Activated T-helper 17 cell treated with anti-CD3 and anti-CD28 coated beads, Interleukin-2, amount 50 U/mL, for 72 hours (primary cell): ENCODE measurements at places on chromosomes 6 and 20.
A peak's percentile ranks its signal among the peaks of the same experiment; 100 is the strongest.

GRCh38 chr20:38999965-39000910 lies 38.1 kb downstream of the DHX35 start:
- ATAC-seq, result no peak

- ATAC-seq, result no peak
Measured at GRCh38 chr6:39256294-39256940, 27.1 kb upstream of the KCNK5 start.

DNA sequence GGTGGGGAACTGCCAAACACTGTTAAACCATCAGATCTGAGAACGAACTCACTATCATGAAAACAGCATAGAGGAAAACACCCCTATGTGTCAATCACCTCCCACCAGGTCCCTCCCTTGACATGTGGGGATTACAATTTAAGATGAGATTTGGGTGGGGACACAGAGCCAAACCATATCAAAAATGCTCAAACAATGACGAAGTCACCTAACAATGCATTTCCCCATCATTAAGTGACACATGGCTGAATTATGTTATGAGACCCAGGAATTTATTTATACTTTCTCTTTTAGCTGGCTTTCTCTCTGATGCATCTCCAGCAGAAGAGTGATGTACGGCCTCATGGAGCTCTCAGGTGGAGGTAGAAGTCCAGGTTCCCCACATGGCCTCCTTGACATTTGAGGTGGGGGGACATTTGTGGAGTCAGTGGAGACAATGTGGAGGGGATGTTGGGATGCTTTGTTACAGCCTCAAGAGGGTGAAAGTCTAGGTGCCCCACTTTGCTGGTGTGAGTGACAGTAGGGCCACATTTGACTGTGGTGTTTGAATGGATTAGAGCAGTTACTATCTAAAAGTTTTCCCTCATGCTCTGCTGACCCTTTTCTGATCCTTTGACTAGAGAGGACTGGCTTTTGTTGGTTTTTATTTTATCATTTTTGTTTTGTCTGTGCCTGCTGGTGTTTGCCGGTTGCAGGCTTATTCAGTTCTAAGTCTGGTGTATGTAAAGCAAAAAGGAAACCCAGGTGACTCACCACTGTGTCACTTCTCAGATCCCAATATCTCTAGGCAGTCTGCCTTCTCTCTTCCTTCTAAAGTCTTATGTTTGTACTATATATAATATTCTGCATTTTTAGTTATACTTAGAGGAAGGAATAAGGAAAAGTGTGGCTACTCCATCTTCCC lies 18.5 kb upstream of the DCBLD1 start:
- peak; percentile 99 for ATAC-seq

DNA sequence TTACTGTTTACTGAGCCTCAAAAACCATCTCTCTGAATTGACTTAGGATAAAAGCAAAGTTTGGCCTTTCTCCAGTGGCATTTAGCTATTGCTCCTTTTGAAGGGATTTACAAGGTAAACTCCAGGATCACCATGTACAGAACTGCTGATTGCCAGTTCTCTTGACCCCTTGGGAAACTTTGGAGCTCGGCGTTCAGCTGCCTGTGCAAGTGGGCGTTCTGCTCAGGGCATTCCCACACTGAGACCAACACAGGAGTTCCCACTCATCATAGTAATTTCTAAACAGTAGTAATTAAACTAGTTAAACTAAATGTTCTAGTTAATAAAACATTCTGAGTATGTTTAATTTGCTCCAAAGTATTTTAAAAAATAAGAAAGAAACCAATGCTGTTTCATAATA lies 14.9 kb downstream of the KCNQ5 start:
- ATAC-seq, result no peak

- no peak for ATAC-seq
Measured at GRCh38 chr6:116450185-116450710, 10.9 kb upstream of the CALHM6 start.

DNA sequence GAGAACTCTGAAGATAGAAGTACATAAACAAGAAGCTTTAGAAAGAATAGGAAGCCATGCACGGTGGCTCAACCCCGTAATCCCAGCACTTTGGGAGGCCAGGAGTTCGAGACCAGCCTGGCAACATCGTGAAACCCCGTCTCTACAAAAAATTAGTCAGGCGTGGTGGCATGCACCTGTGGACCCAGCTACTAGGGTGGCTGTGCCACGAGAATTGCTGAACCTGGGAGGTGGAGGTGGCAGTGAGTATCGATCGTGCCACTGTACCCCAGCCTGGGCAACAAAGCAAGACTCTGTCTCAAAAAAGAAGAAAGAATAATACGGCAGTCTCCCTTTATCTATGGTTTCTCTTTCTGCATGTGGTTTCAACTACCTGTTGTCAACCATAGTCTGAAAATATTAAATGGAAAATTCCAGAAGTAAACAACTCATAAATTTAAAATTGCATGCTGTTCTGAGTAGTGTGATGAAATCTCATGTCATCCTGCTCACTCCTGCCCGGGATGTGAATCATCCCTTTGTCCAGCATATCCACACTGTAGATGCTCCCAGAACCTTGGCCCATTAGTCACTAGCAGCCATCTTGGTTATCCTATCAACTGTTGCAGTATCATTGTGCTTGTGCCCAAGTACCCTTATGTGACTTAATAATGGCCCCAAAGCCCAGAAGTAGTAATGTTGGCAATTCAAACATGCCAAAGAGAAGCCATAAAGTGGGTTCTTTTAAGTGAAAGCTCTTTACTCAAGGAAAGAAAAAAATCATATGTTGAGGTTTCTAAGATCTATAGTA lies 22.1 kb downstream of the DEK start:
- peak; percentile 21 for ATAC-seq

GRCh38 chr6:164378330-164378729 lies 931.1 kb downstream of the C6orf118 start:
- no peak for ATAC-seq

GRCh38 chr6:138087593-138088325 lies 19.5 kb downstream of the PERP start:
- no peak for ATAC-seq

- ATAC-seq, result no peak
Measured at GRCh38 chr6:108497883-108498282, 62.8 kb upstream of the FOXO3 start.

GRCh38 chr6:167513778-167514177 lies 188.9 kb downstream of the TTLL2 start:
- no peak for ATAC-seq

DNA sequence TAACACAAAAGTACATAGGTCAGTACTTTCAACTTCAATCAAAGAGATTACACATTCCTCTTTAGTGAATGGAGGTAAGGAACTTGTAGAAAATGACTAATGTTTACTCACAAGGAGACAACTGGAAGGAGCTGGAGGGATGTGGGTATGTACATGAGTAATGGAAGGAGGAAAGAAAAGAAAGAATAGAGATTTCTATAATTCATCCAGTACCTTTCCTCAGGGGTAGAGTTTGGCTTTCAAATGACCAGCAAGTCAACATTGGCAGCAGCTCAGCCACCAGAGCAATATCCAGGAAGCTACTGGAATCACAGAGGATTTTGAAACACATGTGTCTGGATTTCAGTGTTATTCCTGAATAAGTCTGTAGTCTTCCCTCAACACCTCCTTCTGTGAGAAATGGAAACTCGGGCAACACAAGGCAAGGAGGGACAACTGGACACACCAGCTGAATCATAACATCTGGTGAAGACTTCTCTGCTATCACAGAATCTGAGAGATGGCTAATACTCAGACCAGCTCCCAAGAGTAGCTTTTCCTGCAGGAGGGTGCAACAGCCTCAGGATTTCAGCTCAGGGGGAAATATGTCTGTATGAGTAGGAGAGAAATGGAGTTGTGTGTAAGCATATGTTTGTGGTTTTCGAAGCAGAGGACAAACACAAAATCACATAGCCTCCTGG lies 98.8 kb downstream of the HAO1 start:
- ATAC-seq, result no peak

DNA sequence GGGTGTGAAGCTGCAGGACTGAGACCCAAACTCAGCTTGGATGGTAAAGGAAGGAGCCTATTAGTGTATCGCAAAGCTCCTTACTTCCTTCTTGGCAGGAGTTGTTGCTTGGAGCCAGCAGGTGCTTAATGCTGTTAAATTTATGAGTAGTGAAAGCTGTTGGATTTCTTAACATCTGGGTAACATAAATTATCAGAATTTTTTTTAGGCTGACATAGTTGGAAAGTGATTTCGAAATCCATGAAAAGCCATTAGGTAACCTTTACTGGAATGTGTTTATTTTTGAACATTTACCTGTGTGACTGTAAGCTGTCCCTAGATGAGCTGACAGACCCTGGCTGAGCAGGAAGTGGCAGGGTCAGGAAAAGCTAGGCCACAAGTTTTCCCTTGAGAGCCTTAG lies 470.4 kb upstream of the SLC35B3 start:
- no peak for ATAC-seq

DNA sequence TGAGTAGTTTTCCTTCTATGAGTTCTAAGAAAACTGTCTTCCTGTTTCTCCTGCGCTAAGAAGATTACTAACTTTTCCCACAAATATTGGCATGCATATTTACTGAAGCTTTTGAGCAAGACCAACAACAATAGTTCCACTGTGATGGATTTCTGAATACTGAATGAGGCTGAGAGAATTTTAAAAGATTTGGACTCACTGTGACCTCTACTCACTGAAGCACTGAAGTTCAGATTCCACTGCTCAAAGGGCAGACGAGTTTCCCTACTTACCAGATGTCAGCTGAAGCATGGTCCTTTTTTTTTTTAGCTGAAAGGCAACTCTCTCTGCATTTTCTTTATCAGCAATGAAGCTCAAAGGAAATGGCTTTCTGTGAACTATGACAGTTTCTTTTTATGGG lies 718.5 kb downstream of the RFPL4B start:
- ATAC-seq, result no peak

- ATAC-seq, result no peak
Measured at GRCh38 chr6:56244089-56244488, 3.3 kb downstream of the COL21A1 start.

GRCh38 chr6:75065523-75065922 lies 140.3 kb downstream of the COL12A1 start:
- ATAC-seq, result no peak

DNA sequence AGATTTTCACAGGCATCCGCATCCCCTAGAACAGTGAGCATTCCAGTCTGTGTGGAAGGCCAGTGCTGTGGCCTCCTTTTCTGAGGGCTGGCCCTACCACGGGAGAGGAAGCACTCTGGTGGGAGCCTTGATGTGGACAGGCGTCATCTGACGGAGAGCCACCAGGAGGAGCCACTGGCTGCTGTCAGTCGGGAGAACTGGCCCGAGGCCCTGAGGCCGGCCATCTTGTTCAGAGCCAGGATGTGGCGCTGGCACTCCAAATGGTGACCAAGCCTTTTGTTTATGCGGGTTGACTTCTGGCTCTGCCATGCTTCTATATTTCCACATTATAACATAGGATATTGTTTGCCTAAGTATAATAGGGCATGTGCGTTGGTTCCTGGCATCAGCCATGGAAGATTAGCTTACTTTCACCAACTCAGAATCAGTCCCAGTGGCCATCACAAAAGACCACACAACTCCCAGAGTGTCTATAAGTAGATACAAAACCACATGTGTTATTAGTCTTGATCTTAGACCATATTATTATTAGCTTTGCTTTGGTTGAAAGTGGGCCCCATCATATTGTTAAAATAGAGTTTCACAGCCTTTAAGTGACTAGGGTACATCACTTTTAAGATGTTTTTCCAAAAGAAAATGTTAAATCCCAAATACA lies 273.9 kb upstream of the TAB2 start:
- ATAC-seq, result no peak

- no peak for ATAC-seq
Measured at GRCh38 chr6:33740794-33741193, 5.9 kb downstream of the IP6K3 start.

DNA sequence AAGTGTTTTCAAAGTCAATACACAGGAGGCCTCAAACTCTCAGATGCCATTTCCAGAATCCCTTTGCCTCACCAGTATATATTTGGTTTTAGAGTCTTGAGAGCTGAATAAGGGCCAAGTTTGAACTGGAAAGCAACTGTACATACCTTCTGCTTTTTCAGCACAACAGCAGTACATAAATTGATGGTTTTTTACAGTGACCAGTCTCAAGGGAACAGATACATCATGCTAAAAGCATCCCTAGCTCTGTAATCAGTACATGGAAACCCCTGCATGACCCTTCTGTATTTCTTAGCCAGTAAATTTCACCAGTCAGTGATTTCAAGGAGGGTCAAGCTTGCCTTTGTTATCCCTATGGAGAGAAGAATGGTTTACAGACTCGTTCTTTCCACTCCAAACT lies 40.6 kb upstream of the ECHDC1 start:
- ATAC-seq, result no peak

- ATAC-seq, result no peak
Measured at GRCh38 chr6:64504503-64504902, 868.9 kb downstream of the PHF3 start.

GRCh38 chr20:62980970-62981369 lies 25.8 kb downstream of the BHLHE23 start:
- ATAC-seq, result no peak
